Skin of body (tissue), 3 donors: ENCODE measurements at places on chromosomes 2 and 18. TPM values are rescaled to one million over a fixed set of nuclear protein-coding genes. Genes with fewer than 3 reads are reported as not detected.

DNA sequence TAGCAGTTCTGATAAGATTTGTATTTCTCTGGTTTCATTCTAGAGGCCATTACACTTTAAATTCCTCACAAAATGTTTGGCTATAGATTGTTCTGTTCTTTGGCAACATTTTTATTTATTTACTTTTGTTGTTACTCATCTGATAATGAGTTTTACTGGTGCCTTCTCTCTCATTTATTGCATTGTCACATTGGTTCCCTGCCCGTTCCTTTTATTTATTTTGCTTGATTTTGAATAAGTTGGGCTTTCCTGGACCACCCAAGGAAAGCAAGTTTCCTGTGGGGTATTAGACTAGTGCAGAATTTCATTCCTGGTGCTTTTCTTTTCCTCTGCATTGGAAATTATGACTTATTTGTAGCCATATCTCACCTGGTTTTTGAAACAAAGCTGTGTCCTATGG is 232.0 kb downstream of the SOCS6 start:
- no peak for DNase-seq

Gene BOLL
- 0.10 TPM for total RNA-seq

Gene DOK6
- total RNA-seq, result 7.0 TPM

Gene NCKAP5
- total RNA-seq, result 33.3 TPM

DNA sequence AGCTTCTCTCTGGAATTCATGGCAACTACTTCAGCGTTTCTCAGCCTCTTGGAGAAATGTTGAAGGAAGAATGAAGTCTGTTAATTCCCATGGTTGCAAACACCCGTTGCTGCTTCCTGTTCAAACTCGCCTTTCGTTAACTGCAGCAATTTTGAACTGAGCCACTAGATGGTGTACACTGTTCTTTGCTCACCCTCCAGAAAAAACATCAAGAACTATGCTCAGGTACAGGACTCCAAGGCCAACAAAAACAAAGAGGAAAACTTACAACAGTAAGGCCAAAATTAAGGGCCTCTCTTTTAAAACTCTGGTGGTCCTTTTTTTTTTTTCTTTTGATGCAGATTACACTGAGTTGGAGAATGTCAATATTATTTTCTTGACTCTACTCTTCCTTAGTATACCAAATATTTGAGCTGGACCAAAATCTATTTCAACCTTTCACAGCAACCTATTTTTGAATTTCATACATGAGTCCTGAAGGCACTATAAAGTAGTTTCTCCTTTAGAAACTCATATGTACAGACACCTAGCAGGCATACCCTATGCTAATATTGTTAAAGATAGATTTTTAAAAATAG is 58.2 kb downstream of the KLHL14 start:
- peak; percentile 84 for DNase-seq

DNA sequence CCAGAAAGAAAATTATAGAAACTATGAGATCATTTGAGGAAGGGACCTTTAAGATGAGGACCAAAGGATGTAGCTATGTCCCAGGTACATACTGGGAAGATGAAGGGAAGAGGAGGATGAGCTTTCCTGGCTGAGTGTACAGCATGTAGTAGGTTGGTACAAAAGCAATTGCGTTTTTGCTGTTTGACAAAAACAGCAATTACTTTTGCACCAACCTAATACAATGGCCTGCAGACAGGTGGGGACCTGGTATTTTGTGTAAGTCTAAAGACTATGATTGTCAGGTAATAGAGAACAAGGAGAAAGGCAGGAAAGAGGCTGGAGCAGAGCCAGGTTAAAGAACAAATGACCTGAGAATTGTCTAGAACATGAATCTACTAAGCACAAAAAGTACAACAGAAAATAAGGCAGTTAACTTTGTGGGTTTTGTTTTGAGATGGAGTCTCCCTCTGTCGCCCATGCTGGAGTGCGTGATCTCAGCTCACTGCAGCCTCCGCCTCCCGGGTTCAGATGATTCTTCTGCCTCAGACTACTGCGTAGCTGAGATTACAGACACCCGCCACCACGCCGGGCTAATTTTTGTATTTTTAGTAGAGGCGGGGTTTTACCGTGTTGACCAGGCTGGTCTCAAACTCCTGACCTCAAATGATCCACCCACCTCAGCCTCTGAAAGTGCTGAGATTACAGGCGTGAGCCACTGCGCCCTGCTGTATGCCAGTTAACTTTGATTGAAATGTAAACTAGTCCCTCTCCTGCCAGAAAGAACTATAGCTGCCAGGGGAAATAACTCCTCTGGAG is 3.2 kb upstream of the TGOLN2 start:
- no peak for DNase-seq

- DNase-seq, result no peak
These were observed 14.2 kb downstream of the PLEK start for GRCh38 chr2:68379184-68379708.

- no peak for DNase-seq
These were observed 49.6 kb downstream of the SERTAD2 start for GRCh38 chr2:64604155-64604554.
